Activated CD4-positive, CD25-positive, alpha-beta regulatory T cell treated with anti-CD3 and anti-CD28 coated beads, Interleukin-2, amount 50 U/mL, for 72 hours (primary cell): ENCODE measurements at places on chromosomes 5 and 9.

DNA sequence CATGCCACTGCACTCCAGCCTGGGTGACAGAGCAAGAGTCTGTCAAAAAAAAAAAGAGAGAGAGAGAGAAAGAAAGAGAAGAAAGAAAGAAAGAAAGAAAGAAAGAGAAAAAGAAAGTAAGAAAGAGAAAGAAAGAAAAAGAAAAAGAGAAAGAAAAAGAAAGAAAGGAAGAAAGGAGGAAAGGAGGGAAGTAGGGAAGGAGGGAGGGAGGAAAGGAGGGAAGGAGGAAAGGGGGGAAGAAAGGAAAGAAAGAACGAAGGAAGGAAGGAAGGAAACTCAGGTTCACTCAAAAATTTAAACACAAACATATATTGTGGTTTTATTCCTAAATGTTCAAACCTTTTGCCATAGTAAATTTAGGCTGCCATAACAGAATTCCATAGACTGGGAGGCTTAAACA is 453.0 kb downstream of the SLCO4C1 start:
- no peak for DNase-seq

DNA sequence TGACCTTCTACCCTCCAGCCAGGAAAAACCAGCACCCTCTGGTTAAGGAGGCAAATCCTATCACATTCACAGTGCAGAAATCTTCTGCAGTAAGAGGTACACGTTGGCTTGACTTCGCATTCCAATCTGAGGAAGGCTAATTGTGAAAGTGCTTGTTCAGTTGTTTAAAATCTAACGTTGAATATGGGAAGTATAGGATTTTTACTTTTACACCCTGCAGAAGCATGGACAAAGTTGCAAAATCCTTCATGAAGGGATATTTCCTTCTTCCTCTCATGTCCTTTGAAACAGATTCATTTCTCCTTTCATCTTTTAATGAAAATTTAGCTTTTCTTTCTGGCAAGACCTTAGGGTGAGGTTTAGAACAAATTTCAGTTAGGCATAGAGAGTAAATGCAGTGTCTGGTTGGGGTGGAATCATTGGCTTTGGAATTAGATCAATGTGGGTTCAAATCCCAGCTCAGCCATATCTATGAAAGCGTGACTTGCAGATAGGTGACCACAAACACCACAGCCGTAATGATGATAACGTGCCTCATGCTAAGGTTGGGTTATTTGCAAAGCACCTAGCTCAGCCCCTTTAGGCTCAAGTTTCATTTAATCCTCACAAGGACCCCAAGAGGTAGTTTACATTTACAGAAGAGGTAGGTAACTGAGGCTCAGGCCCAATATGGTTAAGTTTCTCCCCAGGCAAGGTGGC is 42.2 kb upstream of the C5orf58 start:
- DNase-seq: no peak

DNA sequence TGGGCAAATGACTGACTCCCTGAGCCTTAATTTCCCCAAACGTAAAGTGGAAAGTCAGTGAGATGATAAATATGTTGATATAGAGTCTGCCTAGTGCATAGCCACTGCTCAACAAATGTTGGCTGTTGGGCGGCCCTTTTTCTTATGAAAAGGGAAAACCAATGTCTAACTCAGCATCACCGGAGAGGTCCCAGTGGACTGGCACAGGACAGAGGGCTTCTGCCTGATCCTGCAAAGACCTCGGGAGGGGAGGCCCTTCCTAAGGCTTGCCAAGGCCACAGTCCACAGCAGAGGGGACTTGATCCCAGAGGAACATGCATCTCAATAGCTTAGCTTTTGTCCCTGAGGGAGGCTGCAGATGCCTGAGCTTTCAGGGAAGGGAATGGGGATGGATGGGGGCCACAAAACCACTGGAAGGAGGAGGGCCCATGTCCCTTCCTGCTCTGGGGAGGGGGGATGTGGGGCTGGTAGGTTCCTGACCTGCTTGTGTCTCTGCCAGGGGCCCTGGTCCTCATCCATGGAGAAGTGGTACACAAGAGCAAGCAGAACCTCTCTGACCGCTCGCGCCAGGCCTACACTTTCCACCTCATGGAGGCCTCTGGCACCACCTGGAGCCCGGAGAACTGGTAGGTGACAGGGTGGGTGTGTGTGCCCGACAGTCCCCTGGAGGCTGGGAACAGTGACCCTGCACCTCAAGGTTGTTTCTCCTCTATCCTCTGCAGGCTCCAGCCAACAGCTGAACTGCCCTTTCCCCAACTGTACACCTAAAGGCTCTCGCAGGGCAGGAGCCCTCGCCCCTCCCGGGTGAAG is 6.3 kb downstream of the DOLK start:
- DNase-seq: no peak

GRCh38 chr9:84793251-84793650 is 123.7 kb downstream of the NTRK2 start:
- no peak for DNase-seq

DNA sequence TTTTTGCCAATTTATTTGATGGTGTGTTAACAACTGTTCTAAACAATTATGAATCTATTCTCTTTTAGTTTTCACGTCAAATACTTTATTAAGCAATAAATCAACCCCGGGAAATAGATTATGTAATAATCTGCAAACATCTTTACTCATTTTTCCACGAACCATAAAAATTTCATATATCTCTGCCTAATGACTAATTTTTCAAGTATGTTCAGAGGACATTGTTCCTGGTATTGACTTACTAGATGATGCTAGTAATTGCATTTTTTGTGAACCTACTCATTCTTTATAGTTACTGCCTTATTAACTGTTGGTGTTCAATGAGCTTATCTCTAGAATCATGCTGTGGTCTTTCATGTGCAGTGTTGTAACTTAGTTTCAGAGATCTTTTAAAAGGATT is 41.0 kb upstream of the FBN2 start:
- DNase-seq: no peak

GRCh38 chr5:139861021-139861888 is 65.6 kb downstream of the PSD2 start:
- DNase-seq: no peak

DNA sequence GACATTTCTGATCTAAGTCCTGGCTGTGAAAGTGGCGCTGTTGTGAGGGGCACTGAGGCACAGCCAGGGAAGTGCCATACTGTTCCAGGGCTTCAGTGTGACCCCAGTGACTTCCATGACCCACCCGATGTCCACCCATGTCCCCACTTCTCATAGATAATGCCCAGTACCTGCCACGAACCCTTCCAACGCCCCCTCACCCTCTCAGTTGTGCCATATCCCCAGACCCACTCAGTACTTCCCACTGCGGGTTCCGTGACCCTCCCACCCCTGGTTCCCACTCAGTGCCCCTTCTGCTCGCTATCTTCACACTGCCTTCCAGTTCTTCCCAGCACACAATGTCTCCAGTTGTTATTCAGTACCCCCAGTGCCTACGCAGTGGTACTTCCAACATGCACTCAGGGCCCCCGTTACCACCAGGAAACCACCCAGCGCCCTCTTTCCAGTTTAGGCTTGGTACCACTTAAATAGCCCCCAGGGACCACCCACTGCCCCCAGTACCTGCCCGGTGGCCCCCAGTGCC is 30.7 kb upstream of the PSD2 start:
- no peak for DNase-seq

DNA sequence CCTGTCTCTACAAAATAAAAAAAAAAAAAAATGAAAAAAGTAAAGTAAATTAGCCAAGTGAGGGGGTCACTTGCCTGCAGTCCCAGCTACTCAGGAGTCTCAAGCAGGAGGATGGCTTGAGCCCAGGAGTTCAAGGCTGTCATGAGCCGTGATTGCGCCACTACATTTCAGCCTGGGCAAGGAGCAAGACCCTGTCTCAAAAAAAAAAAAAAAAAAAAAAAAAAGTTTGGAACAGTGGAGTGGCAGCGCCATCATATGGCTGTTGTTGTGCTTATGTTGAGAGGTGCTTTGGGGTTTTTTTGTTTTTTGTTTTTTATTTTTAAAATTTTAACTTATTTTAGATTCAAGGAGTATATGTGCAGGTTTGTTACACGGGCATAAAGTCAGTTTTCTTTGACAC is 3.6 kb downstream of the BRIX1 start:
- DNase-seq: no peak

- DNase-seq: no peak
Observed at GRCh38 chr5:14777187-14777586, 94.4 kb downstream of the ANKH start.

DNA sequence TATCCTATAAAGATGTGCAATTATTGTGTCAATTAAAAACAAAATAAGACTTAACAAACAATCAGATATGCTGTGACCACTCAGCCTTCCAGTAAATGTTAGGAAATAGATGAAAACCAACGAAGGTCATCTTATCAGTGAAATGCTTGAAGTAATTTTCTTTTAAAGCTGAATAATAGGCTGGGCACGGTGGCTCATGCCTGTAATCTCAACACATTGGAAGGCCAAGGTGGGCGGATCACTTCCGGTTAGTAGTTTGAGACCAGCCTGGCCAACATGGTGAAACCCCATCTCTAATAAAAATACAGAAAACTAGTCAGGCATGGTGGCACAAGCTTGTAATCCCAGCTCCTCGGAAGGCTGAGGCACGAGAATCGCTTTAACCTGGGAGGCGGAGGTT is 31.2 kb downstream of the NLN start:
- DNase-seq: no peak

- DNase-seq: no peak
Observed at GRCh38 chr9:131853434-131853833, 113.6 kb upstream of the RAPGEF1 start.

DNA sequence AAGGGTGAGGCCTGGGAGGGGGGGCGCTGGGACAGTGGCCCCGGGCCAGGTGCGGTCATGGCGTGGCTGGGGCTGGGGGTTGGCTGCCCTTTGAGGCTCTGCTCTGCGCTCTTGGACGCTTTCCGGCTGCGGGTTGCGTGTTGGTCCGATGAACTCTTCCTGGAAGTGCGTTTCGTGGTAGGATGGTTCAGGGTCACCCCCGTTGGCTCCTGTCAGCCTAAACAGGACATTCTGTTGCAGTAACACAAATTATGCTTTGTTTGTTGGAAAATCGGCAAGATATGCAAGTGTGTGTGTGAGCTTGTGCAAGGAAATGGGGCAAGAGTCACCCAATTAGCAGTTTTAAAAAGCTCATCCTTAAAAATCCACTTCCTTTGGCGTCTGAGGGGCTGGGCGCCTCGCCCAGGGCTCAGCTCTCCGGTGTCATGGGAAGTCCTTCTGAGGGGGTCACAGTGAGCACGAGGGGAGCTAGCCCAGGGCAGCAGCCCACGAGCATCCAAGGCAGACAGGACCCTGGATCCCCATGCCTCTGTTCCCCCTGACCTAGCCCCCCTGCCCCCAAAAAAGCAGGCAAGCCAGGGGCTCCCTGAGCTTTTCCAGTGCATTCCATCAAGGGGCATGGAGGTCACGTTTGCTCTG is 22.2 kb upstream of the RNU6ATAC start:
- DNase-seq: no peak

- DNase-seq: no peak
Observed at GRCh38 chr9:36101916-36102741, 34.4 kb upstream of the GLIPR2 start.

DNA sequence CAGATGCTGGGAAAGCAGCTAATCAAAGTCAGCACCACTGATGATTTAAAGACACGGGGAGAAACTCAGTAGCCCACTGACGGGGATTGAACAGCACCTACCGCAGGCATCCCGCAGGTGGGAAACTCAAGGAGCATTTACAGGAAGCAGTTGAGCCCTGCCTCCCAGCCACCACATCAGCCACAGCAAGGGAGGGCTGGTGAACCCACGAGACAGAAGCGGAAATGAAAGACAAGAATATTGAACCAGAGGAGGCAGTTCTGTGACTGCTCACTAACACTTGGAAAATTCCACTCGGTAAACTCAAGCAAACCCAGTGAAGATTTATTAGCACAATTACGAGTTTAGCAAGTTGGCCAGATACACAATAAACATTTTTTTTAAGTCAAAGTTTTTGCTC is 10.6 kb upstream of the FAM163B start:
- no peak for DNase-seq

GRCh38 chr9:111599092-111599954 is at the start of gene PTGR1:
TSS of gene PTGR1 (minus strand) at chr9:111599647. CDS start at chr9:111597422, 2,225 bp downstream.
- peak; percentile 31 for DNase-seq

DNA sequence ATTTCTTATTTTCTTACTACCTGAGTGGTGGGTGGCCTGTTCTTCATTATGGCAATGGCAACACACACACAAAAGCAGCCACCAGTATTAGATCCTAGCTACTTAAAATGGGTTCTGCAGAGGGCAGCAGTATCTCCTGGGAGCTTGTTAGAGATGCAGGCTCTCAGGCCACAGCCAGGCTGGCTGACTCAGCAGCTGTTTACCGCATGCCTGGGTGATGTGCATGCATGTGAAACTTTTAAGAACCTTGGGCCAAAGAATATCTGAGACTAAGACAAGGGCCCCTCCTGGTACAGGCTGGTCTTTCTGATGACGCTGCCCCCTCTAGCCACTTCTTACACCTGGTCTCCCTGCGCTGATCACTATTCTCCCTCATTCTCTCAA is 399.0 kb downstream of the MED10 start:
- DNase-seq: no peak

GRCh38 chr5:87004101-87004500 is 263.6 kb upstream of the RASA1 start:
- DNase-seq: no peak

GRCh38 chr9:114898741-114899140 is 31.6 kb downstream of the TNFSF8 start:
- peak; percentile 58 for DNase-seq

DNA sequence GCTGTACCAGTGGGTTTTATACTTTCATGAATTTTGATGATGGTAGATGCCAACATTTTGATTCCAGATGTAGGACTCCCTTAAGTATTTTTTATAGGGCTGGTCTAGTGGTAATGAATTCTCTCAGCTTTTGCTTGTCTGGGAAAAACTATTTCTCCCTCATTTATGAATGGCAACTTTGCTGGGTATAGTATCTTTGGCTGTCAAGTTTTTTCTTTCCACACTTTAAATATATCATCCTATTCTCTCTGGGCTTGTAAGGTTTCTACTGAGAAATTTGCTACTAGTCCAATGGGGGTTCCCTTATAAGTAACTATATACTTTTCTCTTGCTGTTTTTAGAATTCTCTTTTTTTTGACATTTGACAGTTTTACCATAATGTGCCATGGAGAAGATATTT is 629.3 kb downstream of the NR2F1-AS1 start:
- no peak for DNase-seq

- DNase-seq: no peak
Observed at GRCh38 chr9:11158676-11159075, 545.9 kb upstream of the PTPRD start.

GRCh38 chr5:173327948-173328843 is at the start of gene STC2:
TSS of gene STC2 (minus strand) at chr5:173328414. CDS start at chr5:173328193, 221 bp downstream.
- DNase-seq: peak; percentile 34

GRCh38 chr5:159913048-159913447 is 3.2 kb upstream of the ADRA1B start:
- DNase-seq: no peak

DNA sequence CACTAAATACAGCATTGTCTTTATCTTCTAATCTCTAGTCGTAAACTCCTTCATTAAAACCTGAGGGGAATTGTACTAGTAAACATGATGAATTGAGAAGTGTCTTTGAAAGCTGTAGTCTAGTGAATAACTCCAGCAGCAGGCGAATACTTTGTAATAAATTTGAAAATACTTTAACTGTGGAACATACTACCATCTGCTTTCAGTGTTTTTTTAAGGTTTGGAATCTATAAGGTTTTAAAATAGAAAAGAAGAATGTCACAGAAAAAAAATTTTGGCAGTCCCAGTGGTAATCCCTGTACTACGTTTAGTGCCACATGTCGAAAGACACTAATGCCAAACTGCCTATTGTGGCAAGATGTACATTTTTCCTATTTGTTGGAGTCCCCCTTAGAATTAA is 379.0 kb upstream of the NUDT12 start:
- DNase-seq: no peak
